KBM-7 (cell line): ENCODE measurements at places on chromosomes 1 and 21.

DNA sequence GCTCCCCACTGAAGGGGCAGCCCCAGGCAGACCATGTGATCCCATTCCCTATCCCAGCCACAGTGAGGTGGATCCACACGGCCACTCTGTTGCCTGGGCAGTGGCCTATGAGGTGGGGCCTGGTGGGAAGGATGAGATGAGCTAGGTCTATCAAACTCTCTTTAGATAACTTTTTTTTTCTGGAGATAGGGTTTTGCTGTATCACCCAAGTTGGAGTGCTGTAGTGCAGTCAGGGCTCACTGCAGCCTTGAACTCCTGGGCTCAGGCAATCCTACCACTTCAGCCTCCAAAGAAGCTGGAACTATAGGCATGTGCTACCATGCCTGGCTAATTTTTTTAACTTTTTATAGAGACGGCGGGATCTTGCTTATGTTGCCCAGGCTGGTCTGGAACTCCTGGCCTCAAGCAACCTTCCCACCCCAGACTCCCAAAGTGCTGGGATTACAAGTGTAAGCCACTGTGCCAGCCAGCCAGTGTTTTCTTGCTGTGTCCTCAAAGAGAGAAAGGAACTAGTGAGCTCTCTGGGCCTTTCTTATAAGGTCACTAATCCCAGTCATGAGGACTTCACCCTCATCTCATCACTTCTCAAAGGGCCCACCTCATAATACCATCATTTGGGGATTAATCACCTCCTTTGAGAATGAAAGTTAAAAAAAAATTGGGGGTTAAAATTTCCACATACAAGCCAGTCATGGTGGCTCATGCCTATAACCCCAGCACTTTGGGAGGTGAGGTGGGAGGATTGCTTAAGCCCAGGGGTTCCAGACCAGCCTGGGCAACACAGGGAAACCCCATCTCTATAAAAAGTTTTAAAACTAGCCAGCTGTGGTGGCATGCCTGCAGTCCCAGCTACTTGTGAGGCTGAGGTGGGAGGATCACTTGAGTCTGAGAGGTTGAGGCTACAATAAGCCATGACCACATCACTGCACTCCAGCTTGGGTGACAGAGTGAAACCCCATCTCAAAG, 36.6 kb downstream of the H3-3A start:
- DNase-seq = no peak

- no peak for DNase-seq
Observed at GRCh38 chr1:38142606-38143005, 96.0 kb upstream of the POU3F1 start.

DNA sequence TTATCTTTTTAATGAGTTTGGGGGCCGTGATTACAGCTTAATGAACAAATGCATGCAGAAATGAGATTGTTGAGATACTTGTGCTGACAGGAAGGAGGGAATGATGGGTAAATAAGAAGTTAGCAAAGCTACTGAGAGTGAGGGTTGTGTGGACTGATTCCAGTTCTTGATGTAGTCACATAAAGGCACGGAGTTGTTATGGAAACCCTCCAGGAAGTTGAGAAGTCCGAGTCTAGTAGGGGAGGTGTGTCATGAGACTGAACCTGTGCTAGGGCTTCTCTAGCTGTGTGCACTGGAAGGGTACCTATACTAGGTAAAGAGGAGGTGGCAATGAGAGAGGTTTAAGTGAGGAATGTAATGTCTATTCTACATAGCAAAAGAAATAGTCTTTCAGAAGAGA, 475.7 kb downstream of the USP25 start:
- no peak for DNase-seq

- peak; percentile 44 for DNase-seq
Observed at GRCh38 chr21:26849428-26850115, 4.4 kb upstream of the ADAMTS1 start.

GRCh38 chr1:118659646-118660045, 328.5 kb downstream of the TBX15 start:
- no peak for DNase-seq

- no peak for DNase-seq
Observed at GRCh38 chr1:230279583-230279945, 146.6 kb downstream of the PGBD5 start.

DNA sequence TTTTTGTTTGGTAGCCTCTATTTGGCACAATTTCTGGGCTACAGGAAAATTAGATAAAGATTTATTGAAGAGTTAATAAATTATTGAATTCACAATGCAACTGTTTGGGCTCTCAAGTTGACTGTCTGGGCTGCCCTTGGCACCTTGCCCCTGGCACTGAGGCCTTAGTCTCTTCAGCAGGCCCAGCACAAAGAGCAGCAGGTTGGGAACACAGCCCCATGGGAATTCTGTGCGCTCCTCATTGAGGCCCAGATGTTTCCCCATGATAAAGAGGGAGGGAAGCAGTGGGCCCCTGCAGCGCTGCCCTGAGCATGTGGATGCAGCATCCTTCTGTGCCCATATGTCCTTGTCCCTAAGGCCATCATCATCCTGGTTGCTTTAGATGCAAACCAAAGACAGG, 2.9 kb downstream of the CRNN start:
- DNase-seq = no peak

- DNase-seq = no peak
Observed at GRCh38 chr1:215878843-215879242, 311.7 kb downstream of the KCTD3 start.

GRCh38 chr1:54995013-54995760, 3.5 kb upstream of the BSND start:
- no peak for DNase-seq

GRCh38 chr1:170668209-170669106, 4.5 kb downstream of the PRRX1 start:
- DNase-seq = peak; percentile 28

- DNase-seq = no peak
Observed at GRCh38 chr1:69752831-69753230, 185.1 kb downstream of the LRRC7 start.

DNA sequence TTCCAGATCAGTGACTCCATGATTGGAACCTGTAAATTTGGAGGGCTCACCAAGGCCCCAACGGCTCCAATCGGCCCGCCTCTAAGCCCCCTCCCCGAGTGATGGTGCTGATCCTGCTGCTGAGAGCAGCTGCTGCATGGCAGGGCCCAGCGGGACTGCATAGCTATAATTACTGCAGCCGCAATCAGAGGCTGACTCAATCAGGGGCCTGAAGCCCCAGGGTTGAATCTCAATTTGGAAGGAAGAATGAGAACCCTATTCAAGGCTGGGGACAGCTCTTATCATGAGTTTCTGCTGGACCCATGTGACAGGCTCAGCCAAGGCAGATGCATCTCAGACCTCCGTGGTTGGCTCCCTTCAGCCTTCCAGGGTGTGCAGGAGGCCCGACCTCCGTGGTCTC, 42.8 kb upstream of the MAGOH start:
- DNase-seq = no peak

- no peak for DNase-seq
Observed at GRCh38 chr21:34797921-34798535, 129.2 kb downstream of the CLIC6 start.

GRCh38 chr1:228065543-228066347, 16.8 kb upstream of the ARF1 start:
- no peak for DNase-seq

GRCh38 chr1:63524201-63524600, 876 bp downstream of the EFCAB7 start:
- DNase-seq = peak; percentile 4

DNA sequence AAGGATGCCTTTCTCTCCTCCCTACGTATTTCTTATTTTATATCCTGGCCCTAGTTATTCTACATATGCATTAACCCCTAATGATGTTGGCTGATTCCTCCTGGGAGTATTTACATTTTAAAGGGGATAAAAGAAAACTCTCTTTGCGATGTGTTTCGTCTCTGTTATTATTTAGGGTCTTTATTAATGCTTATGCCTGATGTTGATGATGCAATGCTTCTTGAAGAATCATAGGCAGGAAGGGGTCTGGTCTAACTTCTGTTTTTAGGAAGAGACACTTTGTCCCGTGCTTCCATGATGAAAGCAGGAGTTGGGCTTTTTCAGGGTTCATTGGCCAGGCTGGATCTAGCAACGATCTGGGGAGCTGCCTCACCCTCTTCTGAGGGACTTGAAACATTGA, 761 bp upstream of the NPHS2 start:
- no peak for DNase-seq

GRCh38 chr1:39102537-39103327, 76.6 kb downstream of the NDUFS5 start:
- DNase-seq = peak; percentile 98

DNA sequence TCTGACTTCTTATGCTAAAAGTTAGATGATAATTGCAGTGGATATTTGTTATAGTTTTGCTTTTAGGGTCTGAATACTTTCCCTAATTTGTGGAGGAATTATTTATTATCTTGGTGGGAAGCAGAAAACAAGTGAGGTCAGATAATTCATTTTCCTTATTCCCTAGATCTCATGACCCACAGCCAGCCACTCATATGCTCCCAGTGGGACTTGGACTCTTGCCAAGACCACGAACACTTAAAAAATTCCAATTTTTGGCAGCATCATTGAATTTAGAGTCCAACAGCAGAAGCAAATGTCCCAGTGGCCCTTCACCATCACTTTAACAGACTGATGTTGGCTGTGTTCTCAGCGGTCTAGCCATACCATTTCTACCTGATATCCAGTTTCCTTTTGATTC, 204.2 kb downstream of the HMCN1 start:
- DNase-seq = no peak

- DNase-seq = no peak
Observed at GRCh38 chr1:116667078-116667574, 407 bp downstream of the IGSF3 start.

GRCh38 chr1:62185677-62186076, 9.0 kb upstream of the L1TD1 start:
- DNase-seq = no peak

DNA sequence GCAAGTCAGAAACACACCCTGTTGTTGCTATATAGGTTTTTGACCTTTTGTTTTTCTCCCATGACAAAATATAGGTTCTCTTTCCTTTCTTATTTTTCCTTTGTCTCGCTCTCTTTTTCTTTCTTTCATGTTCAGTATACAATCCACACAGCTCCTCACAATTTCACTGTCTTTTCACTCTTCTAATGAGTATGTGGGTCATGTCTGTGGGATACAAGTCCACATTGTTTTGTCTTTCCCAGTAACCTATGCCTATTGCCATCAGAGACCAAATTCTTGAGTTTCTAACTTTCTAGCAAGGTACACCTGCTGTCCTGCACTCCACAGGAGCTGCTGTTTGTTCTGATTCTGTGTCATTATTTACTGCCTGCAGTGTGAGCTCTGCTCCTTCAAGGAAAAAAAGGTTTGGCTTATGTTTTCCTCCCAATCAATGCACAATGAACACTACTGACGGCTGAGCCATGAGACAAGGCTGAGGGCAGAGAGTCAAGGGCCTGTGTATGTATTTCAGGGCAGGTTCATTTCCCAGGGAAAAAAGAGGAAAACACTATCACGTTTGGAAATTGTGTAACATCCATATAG, 453.8 kb downstream of the NEGR1 start:
- DNase-seq = no peak

DNA sequence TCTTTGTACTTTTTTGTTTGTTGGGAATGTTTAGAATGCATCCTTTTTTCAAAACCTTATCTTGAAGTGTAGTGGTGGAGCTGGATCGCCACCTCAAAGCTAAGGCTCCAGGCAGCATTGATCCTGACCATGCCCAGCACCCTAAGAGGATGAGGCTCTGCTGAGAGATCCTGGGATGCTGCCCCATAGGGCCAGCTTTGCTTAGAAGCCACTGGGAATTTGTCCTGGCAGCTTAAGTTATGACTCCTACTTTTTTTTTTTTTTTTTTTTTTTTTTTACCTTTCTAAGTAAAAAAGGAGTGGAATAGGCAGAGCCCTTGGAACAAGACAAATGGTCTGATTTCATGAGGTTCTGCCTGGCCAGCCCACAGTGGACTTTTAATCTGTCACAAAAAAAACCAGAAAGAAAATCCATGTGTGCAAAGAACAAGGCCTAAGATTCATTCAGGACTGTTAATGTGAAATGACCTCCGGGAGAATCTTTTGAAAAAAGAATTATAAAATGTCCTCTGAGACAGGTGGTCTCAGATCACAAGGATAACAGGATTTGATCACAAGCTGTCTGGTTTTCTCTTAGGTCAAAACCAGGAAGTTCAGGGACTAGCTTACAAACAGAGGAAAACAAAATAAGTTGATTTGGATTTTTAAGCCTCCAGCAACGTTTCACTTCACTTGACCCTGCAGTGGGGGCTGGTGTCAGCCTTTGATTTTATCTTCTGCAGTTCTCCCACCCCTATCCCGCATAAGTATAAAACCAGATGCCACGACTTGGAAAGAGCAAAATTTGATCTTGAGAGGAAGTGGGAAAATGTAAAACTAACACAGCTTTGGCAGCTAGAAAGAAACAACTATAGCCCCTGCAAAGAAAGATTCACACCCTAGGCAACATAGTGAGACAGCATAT, 25.9 kb upstream of the RAP1A start:
- peak; percentile 35 for DNase-seq

- no peak for DNase-seq
Observed at GRCh38 chr1:10530756-10531495, 56.2 kb downstream of the PEX14 start.

GRCh38 chr1:177278626-177279390, 108.0 kb downstream of the BRINP2 start:
- no peak for DNase-seq

DNA sequence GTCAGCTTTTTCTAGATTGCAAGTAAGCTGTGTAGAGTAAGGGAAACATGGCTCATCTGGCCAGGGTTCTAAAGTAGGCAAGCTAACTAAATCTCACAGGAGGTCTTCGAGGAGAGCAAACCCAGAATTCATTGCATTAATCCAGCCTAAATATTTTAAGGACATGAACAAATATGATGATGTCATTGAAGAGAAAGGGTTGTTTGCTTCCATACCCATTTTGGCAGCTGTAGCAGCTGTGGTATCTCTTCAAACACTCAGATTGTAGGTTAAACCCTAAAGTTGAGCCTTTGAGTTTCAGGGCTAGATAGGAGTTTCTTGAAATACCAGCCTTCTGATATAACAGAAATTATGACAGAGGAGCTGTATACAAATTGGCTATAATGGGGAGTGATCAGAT, 200.5 kb upstream of the C1orf105 start:
- DNase-seq = no peak
